Brain microvascular endothelial cell (primary cell): ENCODE measurements at places on chromosomes 1 and 21.

DNA sequence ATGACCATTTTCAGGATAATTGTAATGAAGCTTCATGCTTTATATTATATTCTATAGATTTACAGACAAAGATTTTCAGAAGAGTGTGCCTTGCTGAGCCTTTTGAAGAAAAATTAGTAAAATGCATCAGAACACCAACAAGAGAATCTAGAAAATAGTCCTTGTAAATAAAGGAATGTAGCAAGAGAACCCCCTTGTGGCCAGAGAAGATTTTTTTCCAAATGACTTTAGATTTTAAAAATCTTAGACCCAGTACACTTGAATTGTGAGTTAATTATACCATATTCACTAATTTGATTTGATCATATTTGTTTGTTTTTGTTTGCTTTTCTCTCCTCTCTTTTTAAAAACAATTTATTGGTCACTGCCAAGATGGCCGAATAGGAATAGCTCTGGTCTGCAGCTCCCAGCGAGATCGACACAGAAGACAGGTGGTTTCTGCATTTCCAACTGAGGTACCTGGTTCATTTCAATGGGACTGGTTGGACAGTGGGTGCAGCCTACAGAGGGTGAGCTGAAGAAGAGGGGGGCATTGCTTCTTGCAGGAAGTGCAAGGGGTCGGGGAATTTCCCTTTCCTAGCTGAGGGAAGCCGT lies 12.8 kb upstream of the IFI44L start:
- DNase-seq, result no peak

DNA sequence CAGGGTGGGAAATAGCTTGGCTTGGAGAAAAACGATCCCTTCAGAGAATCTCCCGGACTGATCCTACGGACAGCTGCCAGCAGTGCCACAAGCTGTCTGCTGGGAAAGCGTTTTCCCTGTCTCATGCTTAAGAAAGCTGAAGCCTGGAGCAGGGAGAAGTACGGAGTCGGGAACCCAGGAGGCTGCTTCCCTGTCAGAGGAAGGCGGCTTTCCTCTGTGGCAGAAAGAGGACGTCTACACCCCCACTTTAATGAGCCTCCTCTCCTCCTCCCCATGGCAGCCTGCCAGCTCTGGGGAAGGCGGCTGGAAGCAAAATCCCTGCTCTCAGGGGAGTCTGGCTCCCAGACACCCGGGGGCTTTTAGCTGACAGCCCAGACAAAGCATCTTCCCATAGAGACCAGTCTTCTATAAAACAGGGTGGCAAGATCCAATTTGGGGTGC lies 7.3 kb downstream of the KIF21B start:
- DNase-seq, result no peak

DNA sequence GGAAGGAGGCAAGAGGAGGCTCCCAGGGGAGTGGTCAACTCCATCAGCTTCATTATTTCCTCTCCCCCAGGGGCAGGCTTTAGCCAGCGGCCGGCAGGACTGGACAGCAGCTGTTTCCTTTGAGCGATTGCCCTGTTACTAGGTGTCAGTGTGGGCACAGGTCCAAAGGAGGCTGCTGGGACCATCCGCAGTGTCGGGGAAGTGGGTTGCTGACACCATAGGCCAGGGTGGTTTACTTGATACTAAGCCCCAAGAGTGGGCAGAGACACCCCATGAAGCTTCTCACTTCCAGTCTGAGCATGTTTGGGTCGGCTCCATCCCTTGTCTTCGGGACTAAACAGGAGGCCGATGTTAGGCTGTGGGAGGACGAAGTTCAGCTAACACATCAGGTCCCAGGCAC lies 63.6 kb downstream of the KAZN start:
- no peak for DNase-seq

GRCh38 chr1:67682659-67683197 lies 2.3 kb upstream of the GADD45A start:
- peak; percentile 64 for DNase-seq

- DNase-seq, result peak; percentile 51
Measured at GRCh38 chr1:99728494-99729235, 37.8 kb downstream of the FRRS1 start.
